ENCODE measurements at places on chromosomes 4 and X.

DNA sequence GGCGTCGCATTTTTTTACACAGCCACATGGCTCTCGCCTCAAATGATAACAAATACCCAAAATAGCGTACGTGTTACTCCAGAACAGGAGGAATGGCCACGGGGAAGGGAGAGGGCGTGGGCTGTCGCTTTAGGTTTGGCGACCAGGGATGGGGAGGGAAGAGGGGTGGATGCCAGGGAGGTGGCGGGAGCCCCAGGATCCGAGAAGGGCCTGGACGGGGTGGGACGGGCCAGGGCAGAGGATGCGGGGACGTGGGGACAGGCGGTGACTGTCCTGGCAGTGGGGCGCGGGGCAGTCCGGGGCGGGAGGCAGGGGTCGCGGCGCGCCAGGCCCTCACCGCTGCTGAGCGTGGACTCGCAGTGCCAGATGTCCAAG lies 631 bp downstream of the TMEM47 start:
- DNase-seq, result no peak

- DNase-seq, result no peak
Observed at GRCh38 chrX:38211891-38212635, 8.6 kb downstream of the SRPX start.

DNA sequence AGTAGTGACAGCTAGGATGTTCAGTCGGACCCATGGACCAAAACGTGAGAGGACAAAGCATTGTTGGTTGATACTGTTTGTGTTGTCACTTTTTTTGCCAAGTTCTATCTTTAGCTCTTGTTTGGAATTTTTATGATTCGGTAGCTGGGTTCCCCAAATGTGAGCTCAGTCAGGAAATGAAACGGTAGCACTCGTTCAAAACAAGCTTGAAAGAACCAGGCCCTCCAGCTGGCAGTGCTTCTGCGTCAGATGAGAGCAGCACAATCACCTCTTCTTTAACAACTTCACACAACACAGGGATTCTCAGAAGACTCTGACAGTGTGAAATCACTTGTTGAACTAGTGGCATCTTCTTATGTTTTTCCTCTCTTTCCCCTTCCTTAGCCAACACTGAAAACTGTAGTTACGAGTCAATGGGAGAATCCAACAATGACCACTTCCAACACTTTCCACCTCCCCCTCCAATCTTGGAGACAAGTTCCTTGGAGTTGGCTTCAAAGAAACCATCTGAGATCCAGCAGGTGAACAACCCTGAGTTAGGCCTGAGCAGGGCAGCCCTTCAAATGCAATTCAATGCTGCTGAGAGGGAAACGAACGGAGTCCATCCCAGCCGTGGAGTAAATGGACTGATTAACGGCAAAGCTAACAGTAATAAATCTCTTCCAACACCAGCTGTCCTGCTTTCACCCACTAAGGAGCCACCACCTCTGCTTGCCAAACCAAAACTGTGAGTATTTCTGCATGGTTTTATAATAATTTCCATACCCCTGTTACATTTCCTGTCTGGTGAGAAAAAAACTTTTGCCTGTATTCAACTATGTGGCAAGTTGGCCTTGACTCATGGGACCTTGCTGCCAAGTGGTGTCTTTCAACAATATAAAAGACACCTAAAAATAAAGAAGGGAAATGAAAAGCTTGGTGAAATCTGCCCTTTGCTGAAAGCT lies 214.6 kb downstream of the PALLD start:
- no peak for DNase-seq

- DNase-seq, result no peak
Observed at GRCh38 chrX:15617111-15617510, 16.4 kb upstream of the ACE2 start.

GRCh38 chr4:123102897-123103471 lies 180.6 kb upstream of the NUDT6 start:
- no peak for DNase-seq

GRCh38 chrX:53320543-53321229 lies 39.3 kb upstream of the IQSEC2 start:
- no peak for DNase-seq

DNA sequence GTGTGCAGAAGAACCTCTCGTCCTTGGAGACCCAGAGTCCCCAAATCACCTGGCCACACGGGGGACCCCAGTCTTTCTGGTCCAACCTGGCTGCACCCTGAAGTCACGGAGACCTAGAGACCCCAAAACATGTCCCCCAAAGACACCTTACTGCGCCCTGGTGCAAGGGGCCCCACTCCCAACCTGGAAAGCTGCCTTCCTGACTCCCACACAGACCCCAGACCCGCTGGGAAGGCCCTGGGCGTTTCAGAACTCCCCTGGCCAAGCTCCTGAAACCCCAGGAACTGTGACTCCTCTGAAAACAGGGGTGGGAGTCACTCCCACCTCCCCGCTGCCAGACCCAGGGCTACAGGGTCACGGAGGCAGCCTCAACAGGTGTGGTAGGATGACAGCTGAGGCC lies 12.7 kb upstream of the SHOX start:
- no peak for DNase-seq

- DNase-seq, result no peak
Observed at GRCh38 chr4:184471881-184472613, 2.3 kb downstream of the IRF2 start.

- DNase-seq, result no peak
Observed at GRCh38 chr4:66893807-66894206, 651.5 kb downstream of the CENPC start.

DNA sequence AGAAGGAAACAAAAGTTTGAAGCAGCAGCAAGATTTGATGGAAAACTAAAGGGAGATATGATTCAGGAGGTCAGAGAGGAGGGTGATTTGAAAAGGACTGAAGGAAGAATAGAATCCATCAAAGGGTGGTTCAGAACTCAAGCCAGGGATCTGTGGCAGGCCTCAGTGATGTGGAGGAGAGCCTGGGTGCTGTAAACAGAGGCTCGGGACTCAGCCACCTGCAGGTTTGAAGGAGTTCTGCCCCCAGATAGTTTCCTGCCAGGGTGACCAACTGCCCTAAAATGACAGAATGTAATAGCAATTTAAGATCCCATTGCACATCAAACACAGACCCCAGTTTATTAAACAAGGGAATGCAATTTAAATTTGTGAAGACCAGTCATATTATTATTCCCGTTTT lies 204.0 kb upstream of the FAT1 start:
- DNase-seq, result no peak

DNA sequence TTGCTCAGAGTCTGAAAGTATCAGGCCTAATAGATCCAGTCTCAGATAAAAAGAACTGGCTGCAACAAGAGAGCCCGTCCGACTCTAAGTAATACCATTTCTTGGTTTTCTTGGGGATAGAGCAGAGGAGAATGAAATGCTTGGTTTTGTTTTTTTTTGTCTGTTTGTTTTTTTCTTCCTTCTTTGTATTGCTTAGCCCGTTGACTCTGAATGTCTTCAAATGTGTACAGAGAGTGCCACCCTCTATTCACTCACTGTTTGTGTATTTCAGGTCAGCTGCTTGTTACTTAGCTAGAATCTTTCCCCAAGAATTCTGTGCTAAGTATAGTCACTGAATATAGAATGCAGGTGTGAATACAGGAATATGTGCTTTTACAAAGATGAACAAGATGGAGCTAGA lies 5.7 kb upstream of the TMEM156 start:
- DNase-seq, result no peak

- DNase-seq, result no peak
Observed at GRCh38 chr4:2361366-2362265, 56.8 kb downstream of the ZFYVE28 start.

DNA sequence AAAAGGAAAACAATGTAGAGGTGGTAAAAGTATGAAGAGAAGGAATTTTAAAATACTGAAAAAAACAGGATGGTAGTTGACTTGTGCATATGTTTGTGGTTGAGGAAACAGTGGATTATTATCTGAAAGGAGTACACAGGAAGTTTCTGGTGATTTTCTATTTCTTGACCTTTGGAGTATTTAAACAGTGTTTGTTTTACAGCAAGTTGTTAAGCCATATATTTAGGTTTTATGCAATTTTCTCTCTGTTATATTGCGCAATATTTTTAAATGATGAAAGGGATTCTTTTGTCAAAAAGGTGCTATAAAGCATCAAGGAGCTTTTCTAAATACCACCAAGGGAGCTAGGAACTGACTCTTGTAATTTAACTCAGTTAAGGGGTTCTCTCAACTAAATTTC lies 343.1 kb upstream of the MAOA start:
- DNase-seq, result no peak

DNA sequence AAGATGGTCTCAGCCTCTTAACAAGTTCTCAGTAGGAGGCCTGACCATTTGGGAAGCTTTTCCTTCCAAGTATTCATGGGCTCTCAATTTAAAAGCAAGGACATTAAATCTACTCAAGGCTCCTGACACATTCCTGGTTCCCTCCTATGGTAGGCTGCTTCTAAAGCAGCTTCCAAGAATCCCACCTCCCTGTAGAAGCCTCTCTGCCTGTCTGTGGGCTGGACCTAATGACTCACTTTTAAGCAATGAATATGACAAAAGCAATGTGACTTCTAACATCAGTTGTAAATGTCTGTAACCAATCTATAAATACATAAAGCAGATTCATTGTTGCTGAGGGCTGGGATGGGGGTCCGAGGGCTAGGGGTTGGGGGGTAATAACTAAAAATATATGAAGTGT lies 99.5 kb upstream of the FAM9B start:
- DNase-seq, result no peak

- DNase-seq, result no peak
Observed at GRCh38 chr4:89296896-89297295, 10.7 kb downstream of the GPRIN3 start.

DNA sequence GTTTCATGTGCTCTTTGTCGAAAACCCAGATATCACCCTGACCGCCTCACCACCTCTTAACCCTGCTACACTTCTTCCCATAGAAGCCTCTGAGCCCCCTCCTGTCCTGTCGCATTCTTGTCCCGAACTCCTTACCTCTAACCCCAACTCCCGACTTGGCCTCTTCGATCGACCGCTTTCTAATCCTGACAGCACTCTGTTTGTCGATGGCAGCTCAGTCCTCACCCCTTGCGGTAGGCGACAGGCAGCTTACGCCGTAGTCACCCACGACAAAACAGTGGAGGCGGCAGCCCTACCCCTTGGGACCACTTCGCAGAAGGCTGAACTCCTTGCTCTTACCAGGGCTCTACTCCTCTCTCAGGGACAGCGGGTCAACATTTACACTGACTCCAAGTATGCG lies 961.7 kb downstream of the RPA4 start:
- no peak for DNase-seq

DNA sequence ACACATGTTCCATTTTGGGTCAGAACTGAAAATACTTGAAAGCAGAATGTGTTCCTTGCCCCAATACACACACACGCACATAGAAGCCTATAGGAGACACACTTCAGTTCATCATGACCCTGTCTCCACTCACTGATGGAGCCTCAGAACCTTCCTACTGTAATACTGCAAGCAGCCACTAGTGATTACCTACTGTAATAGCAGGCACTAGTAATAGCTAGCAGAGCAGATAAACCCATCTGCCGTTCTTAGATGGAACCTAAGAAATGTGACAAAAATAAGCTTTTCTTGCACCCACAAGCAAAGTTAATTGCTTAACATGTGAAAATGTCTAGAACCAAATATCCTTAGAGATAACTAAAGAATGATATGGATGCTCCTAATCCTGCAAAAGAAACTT lies 13.6 kb downstream of the AMTN start:
- no peak for DNase-seq

- DNase-seq, result no peak
Observed at GRCh38 chr4:58191109-58191508, 1080.9 kb upstream of the IGFBP7 start.

- DNase-seq, result no peak
Observed at GRCh38 chr4:98285676-98286075, 24.5 kb downstream of the RAP1GDS1 start.

- no peak for DNase-seq
Observed at GRCh38 chrX:134431894-134432293, 28.1 kb upstream of the HPRT1 start.

DNA sequence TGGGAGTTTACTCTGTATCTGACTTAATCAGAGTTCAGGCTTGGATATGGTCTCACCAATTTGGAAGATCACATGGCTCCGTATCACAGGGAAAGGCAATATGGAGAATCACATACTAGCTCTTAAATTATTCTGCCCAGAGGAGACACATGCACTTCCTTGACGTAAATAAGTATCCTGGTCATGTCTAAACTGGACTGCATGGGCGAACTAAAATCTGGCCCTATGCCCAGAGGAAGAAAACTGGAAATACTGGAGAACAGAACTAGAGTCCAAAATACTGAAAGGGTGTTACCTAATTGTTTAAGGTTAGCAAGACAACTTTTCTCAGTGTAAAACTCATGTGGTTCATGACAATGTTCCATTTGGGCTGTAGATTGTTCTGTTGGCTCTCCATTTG lies 832.3 kb downstream of the RAB28 start:
- DNase-seq, result no peak

DNA sequence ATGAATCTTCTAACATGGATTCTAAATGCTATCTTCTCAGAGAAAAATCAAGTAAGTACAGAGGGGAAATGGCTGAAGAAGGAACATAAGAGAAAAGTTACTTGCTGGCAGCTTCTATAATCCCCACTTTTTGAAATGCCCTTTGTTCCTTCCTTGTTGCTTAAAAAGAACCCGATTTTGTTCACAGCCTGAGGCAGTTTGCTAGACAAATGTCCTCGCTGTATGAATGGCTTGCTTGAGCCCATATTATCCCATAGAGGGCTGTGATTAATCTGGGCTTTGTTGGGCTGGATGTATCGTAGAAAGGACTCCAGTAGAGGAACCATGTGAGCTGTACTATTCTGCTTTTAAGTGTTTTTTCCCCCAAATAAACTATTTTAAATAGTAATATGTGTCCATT lies 134.3 kb upstream of the FGF13 start:
- DNase-seq, result no peak

DNA sequence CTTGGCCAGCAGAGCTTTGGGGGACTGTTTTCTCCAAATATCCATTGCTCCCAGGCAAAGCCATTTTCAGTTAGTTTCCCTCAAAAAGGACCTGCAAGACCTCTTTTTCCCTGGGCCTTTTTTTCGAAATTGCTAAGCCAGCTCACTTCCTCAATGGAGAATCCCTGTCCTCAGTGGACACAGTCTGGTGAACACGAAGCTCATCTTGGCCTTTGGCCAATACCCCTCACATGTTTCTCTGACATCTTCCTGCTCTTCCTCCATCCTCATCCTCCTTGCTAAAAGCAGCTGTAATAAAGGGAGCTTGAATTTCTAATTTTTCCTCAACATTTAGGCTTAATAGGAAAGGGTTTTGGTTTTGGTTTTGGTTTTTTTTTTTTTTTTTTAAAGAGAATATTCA lies 17.6 kb upstream of the PRPS1 start:
- DNase-seq, result no peak

- no peak for DNase-seq
Observed at GRCh38 chrX:3748052-3748559, 34.7 kb upstream of the PRKX start.

DNA sequence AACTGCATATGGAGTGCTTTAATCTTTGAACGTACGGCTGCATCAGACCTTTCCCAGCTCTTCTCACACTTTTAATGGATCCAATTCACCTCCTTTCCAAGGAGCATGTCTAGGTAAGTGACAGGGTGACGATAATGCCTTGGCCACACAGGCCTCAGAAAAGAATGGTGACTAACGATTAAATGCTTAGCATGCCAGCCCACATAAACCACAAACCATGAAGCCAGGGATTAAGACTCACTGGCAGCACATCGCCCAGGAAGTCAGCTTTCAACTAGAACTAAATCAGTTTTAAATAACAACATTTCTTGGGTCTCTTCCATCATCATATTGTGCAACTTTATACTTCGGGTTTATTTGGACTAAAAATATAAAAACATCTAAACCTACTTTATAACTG lies 28.7 kb downstream of the INPP4B start:
- no peak for DNase-seq

- no peak for DNase-seq
Observed at GRCh38 chr4:113564493-113564892, 197.0 kb downstream of the CAMK2D start.

GRCh38 chr4:154001193-154001592 lies 212.3 kb upstream of the SFRP2 start:
- no peak for DNase-seq

All from activated effector memory CD4-positive, alpha-beta T cell treated with Interleukin-2 at 50 U/mL for 16 hours (primary cell).